ENCODE measurements at places on chromosomes 4 and X. TPM values are rescaled to one million over a fixed set of nuclear protein-coding genes. Genes with fewer than 3 reads are reported as not detected.

GRCh38 chrX:136203951-136204350 is 47.2 kb downstream of the MAP7D3 start:
- DNase-seq: no peak

- DNase-seq: no peak
Measured at GRCh38 chrX:125172531-125172930, 147.1 kb upstream of the TEX13C start.

GRCh38 chrX:140697618-140698017 is 11.9 kb upstream of the LINC00632 start:
- DNase-seq: no peak

GRCh38 chr4:54099287-54099747 is 646 bp upstream of the GSX2 start:
- no peak for DNase-seq

GRCh38 chr4:183130328-183131155 is 31.5 kb downstream of the WWC2 start:
- no peak for DNase-seq

- no peak for DNase-seq
Measured at GRCh38 chr4:86564795-86565194, 29.3 kb upstream of the PTPN13 start.

The IL2RG gene
- total RNA-seq: 5.8 TPM

The F8A3 gene
- 19.4 TPM for total RNA-seq

The PSAPL1 gene
- total RNA-seq: not detected

The MYOZ2 gene
- total RNA-seq: 0.29 TPM

The HTN3 gene
- total RNA-seq: not detected
